ENCODE measurements at places on chromosomes 5 and 9.
A peak's percentile ranks its signal among the peaks of the same experiment; 100 is the strongest.

DNA sequence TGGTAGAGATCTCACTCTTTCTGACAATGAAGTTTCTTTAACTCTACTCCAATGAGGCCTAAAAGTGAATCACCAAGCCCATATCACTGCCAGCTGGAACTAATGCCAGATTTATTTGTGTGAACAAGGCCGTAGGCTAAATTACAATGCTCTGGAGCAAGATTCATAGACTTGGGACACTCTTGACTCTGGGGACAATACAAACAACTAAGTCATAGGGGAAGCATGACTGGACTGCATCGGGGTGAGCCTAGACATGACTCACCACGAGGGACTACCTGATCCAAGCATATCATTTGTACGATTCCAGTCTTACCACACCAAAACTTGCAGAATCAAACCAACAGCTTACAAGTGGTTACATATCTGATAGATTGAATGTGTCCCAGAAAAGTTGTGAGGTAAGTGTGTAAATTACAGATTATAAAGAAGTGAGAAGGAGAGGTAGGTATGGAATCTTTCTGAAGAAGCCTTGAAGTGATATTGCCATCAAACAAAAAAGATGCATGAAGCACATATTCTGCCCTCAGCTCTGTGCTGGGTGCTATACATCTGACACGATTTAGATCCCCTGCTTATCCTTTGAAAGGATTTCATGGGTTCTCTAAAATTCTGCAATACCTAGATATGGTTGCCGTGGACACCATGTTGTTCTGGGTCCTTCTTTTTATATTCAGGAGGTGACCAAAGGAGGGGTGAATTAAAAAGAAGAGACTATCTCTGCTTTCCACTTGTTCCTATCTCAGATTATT is 199.3 kb upstream of the PDE4D start:
- DNase-seq = no peak

DNA sequence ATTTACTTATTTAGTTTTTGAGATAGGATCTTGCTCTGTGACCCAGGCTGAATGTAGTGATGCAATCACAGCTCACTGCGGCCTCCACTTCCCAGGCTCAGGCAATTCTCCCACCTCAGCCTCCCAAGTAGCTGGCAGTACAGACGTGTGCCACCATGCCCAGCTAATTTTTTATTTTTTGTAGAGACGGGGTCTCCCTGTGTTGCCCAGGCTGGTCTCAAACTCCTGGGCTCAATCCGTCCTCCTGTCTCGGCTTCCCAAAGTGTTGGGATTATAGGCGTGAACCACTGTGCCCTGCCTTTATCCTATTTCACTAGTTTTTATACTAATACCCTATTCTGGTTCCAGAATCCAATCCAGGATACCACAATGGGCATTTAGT is 6.8 kb downstream of the RPS14 start:
- no peak for DNase-seq

- no peak for DNase-seq
Measured at GRCh38 chr9:78438211-78438610, 141.3 kb downstream of the PSAT1 start.

DNA sequence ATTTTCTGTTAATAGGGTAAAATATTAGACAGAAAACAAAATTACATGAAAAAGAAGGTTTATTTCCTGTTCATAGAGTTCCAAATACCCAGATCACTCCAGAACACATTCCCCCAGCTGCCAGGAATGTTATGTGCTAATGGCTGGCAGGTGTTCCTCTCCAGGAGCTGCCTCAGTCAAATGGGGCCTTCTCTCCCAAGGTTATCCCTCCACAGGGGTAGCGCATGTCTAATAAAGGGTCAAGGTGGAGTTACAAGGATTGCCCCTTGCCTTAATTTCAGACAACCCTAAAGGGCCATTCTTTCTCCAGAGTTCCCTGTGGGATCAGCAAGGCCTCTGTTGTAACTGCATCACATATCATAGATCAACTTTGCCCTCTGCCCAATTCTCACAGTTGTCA is 148.6 kb upstream of the PLPPR1 start:
- DNase-seq = no peak

DNA sequence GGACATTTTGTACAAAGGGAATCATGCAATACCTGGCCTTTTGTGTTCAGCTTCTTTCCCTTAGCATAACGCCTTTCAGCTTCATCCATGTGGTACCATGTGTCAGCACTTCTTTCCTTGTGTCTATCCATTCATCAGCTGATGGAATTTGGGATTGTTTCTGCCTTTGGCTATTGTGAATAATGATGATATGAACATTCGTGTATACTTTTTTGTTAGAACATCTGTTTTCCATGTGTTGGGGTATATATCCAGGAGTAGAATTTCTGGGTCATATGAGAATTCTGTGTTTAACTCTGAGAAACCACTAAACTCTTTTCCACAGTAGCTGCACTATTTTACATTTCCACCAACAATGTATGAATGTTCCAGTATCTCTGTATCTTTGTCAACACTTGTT is 14.8 kb upstream of the PRRC2B start:
- no peak for DNase-seq

DNA sequence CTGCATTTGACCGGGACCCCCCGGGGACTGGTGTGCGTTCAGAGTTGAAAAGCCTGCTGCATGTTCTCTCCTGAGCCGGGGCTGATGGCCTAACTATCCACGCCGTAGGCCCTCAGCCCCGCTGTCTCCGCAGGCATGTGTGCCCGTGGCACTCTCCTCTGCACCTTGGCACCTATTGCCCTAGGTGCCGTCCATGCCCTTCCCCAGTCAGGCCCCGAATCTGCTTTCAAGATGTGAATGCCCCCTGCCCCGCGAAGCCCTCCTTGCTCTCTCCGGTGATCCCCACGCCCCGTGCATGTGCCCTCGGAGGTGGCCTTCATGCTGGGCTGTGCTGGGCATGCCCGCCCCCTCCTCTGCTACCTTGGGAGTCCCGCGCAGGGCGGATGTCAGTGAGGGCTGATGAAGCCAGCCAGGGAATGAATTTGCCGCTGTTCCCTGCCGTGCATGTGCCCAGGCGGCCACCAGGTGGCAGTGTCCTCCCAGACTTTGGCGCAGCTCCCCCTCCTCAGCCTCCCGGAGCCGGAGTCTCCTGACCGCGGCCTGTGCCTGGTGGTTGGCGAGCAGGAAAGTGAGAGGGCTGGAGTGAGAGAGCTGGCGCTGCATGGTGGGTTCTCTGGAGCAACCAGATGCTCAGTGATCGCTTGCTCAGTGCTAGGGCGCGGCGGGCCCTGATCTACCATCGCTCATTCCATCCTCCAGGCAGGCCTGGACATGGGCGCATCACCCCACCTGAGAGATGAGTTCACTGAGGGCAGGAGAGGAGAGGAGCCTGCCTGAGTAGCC is 112.9 kb upstream of the LMX1B start:
- peak; percentile 48 for DNase-seq

- no peak for DNase-seq
Measured at GRCh38 chr9:135065804-135066203, 21.7 kb upstream of the OLFM1 start.

- DNase-seq = no peak
Measured at GRCh38 chr5:95102687-95103086, 182.2 kb downstream of the MCTP1 start.

DNA sequence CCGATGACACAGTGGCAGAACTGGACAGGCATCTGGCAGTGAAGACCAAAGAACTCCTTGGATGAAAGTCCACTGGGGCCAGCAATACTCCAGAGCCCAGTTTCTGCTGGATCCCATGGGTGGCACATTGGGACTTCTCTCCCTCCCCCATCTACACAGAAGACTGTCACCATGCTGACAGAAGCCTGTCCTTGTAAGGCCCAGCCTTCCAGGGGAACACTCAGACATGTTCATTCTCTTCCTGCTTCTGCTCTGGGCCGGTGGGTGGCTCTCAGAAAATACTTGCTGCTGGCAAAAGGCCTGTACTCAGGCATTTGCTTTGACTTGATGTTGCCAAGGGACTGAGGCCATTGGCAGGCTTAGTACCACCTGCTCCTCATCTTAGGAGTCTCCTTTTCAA is 48.3 kb upstream of the PTGS1 start:
- DNase-seq = no peak

DNA sequence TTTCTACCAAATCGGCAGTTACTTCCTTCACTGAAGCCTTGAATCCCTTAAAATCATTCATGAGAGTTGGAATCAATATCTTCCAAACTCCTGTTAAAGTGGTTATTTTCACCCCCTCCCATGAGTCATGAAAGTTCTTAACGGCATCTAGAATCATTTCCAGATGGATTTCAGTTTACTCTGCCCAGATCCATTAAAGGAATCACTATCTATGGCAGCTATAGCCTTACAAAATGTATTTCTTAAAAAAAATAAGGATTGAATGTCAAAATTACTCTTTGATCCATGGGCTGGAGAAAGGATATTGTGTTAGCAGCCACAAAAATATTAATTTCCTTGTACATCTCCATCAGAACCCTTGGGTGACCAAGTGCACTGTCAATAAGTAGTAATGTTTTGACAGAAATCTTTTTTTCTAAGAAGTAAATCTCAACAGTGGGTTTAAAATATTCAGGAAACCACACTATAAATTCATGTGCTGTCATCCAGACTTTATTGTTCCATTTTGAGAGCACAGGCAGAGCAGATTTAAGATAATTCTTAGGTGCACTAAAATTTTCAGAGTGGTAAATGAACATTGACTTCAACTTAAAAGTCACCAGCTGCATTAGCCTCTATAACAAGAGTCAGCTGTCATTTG is 767.7 kb downstream of the DTWD2 start:
- no peak for DNase-seq

GRCh38 chr9:76591256-76591950 is 132.4 kb downstream of the GCNT1 start:
- DNase-seq = no peak

- DNase-seq = no peak
Measured at GRCh38 chr5:91359962-91360609, 23.0 kb downstream of the ARRDC3 start.

DNA sequence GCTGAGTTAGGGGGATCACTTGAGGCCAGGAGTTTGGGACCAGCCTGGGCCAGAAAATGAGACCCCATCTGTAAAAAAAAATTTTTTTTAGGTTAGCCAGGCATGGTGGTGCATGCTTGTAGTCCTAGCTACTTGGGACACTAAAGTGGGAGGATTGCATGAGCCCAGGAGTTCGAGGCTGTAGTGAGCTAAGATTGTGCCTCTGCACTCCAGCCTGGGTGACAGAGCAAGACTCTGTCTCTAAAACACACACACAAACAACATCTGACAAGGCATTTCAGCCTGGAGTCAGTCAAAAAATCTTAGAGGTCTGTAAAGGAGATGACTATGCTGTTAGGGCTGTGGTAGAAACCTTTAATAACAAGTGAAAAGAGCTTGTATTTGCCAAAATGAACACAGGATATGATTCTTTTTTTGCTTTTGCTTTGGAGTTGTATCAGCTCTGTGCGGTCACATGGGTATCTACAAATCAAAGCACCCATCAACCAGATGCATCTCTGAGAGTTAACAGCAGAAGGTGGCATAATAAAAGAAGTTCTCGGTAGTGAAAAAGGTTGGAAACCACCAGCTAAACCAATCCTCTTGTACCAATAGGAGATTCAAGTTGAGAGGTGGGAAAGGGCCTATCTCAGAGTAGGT is 3.6 kb upstream of the PSMD5 start:
- no peak for DNase-seq

DNA sequence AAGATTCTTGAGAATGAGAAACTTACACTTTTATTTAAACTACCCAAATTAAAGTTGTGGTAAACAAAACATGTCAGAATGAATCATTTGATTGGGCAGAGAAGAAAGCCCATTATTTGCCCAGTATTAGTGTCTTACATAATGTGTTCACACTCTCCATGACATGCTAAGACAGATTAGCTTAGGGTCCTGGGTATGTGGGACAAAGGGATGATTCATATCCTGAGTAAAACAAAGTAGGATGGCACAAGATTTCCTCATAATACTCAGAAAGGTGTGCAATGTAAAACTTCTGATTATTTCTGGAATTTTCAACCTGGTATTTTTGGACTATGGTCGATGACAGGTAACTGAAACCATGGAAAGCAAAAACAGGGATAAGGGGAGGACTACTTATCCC is 183.9 kb upstream of the POU5F2 start:
- DNase-seq = no peak

- no peak for DNase-seq
Measured at GRCh38 chr9:70429899-70430298, 15.4 kb upstream of the KLF9 start.

GRCh38 chr5:95029569-95030366 is 255.1 kb downstream of the MCTP1 start:
- DNase-seq = no peak

DNA sequence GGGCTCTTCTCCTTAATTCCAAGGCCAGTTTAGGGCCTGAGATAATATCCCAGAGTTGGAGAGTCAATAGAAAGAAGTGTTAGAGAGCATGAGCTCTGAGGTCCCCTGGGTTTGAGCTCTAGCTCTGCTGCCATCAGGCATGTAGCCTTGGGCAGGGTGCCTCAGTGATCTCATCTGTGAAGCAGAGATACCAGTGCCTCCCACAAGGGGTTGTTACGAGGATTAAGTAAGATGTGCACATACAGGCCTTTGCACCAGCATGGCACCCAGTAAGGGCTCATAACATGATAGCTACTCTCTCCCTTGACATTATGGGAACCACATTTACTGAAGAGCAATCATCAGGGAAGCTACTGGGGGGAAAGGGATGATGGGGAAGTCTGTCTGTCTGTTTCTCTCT is 265.7 kb downstream of the HSPA4 start:
- no peak for DNase-seq

- DNase-seq = no peak
Measured at GRCh38 chr5:74326571-74327338, 313.8 kb downstream of the ENC1 start.

DNA sequence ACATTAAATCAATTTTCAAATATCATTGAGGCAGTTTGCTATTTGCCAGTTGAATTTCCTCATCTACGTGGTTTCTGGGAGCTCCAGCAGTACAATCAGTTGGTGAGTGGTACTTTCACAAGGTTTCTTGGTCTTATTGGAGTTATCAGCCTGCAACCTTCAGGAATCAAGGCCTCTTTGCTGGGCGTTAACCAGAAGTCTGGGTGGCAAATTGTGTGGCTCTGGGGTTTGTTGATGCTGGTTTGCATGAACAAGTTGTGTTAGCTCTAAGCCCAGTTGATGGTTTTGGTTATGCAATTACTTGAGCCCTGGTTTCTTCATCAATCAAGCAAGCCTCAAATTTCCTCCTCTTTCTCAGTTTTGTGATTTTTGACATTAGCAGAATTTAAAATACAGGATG is 152.9 kb upstream of the ANKRD55 start:
- no peak for DNase-seq

DNA sequence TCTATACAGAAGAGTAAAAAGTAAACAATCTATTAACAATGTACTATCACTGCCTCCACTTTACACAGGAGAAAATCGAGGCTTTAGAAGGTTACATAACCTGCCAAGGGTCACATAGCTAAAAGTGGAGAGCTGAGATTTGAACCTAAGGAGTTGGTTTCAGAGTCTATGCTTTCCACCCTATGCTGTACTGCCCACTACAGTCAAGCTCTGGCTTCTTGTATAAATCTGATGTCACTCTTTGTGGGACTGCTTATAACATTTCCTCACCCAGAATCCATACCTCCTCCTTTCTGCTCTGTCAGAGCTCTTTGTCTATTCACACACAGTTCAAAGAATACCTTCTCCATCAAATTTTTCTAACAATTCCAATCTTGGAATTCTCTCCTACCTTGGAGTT is 503.1 kb downstream of the RAB3C start:
- DNase-seq = no peak

GRCh38 chr9:16873126-16873802 is 2.8 kb upstream of the BNC2 start:
- no peak for DNase-seq

GRCh38 chr9:119853126-119853525 is 483.9 kb upstream of the BRINP1 start:
- DNase-seq = no peak

GRCh38 chr5:132076983-132077382 is 3.4 kb downstream of the CSF2 start:
- no peak for DNase-seq
